Cerebellum (tissue), 4 donors: ENCODE measurements at places on chromosomes 7 and 10.

DNA sequence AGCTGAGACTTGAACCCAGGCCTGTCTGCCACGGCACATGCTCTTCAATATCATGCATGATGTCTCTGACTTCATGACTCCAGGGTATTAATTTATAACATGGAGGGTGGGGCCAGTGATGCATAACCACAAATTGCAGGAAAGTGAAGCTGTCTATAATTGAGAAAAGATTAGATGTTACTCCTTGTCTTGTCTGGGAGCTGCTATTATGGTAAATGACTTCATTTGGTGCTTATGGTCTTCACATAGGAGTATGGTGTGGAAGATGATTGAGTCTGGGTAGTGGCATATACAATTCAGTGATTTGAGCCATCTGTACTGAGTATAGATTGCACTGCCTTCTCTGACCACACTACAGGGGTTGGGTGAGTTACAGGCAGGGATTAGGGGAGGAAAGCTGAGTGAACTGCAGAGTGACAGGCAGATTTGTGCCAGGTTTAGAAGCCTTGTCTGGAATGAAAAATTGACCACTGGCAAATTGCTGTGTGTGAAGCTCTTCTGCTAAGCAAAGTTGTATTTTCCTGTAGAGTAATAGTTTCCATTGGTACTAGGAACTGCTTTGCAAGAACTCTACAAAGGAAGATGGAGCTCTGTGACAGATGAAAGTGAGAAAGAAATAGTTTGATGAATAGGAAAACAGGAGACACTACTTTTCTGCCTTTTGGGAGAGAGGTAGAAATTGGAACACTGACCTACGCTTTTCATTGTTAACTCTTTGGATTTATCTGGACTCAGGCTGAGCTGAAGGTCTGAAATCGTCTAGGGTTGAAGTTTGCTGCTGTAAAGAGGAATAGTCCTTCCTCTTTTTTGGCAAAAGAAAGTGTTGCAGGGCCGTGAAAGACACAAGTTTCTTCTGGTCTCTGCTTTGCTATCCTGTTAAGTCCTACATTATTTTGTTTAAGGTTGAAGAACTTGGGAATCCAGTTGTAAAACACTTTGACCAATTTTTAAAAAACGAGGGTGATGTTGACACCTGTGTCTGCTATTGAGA lies 2.7 kb downstream of the SND1 start:
- DNase-seq, result no peak

DNA sequence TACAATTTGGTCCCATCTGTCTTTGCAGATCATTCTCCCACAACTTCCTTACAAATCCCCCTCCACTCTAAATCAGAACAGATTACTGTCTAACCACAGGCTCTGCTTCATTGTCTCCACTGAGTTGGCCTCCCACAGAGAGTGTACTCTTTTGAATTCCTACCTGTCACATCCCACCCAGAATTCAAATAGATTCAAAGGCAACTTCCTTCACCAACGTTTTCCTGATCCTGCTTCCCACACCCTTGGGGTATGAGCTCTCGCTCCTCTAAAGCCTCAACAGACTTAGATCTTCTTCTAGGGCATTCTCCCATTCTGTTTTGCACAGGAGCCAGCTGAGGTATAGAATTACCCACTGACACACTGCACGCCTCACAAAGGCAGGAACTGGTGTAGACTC lies 197.8 kb upstream of the CDCA7L start:
- no peak for DNase-seq

DNA sequence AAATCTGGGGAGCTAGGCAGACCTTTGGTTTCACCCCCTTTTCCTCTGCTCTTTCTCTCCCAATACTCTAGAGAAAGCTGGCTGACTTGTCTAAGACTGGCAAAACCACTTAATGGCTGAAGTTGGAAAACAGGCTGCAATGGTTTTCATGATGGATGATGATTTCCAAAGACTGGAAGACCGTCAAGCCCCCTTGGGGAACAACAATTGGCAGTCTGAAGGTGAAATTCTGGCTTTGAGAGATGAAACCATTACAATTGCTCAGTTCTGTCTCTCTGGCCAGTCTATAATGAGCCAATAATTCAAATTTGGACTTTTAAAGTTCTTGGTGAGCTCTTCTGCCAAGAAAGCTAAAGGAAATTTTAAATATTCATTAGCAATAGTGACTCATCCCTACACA lies 680.5 kb downstream of the PARD3 start:
- no peak for DNase-seq

GRCh38 chr10:5292196-5292735 lies 72.5 kb upstream of the UCN3 start:
- no peak for DNase-seq

GRCh38 chr10:68599771-68600040 lies 39.6 kb downstream of the TET1 start:
- DNase-seq, result no peak

DNA sequence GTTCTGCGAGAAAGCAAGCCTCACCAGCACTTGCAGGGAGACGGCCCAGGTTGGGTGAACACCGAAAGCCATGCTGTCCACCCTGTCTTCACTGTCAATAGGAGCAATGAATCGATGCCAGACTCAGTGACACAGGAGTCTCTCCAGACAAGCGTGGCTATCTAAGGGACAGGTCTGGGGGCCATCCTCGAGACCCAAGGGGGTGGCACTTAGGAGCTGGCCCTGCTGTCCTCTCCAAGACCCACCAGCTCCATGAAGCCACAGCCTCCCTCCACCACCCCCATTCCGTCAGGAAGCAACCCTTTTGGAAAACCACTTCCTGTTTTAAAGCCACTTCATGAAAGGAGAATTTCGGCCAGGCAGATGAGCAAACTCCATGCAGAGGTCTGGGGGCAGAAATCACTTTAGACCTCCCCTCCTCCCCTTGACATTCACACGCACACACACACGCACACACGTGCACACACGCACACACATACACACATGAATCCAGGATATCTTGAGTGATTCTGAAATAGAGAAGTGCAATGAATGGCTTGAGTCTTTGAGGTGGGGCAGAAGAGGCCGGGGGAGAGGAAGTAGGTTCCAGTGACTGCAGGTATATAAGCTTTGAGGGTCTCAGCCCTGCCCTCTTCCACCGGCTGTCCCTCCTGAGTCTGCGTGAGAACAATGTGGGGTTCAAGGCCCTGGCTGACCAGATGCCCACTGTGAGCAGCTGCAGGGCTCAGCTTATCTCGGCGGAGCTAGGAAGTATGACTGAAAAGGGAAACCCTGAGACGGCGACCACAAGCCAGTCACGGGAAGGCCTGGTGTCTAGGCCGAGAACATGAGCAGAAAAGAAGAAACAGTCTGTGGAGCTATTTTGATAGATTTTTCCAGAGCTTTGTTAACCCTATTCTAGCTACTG lies 25.0 kb downstream of the RGS10 start:
- no peak for DNase-seq

- DNase-seq, result no peak
These were observed 20.5 kb upstream of the DNAJB12 start for GRCh38 chr10:72375173-72375572.

- no peak for DNase-seq
These were observed 111.0 kb downstream of the LMBR1 start for GRCh38 chr7:156781972-156782371.

GRCh38 chr10:77566236-77566635 lies 71.4 kb downstream of the KCNMA1 start:
- DNase-seq, result no peak

DNA sequence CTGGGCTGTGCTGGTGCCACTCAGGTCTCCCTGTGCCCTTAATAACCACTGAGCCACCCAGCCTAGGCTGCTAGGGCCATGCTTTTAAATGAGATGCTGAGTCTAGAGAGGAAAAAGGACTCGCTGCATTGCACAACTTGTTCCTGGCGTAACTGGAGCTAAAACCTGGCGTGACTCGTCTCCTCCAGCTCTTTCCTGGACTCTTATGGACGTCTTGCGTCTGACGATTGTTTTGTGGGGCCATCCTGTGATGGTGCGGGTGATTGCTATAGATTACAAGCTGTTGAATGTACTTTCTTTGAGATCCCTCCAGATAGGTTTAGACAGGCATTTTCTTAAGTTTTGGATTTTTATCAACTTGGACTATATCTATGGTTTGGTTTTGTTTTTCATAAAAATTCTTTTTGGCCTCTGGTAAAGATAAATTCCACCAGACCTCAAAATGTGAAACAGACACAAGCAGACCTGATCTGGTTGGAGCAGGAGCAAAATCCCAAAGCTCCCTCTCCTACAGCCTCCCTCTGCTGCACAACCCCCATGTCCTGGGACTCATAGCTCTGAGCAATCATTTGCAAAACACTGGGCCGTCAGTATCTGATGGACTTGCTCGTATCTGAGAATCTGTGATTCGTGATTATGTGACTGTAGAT lies 230.3 kb downstream of the ARHGAP12 start:
- no peak for DNase-seq

DNA sequence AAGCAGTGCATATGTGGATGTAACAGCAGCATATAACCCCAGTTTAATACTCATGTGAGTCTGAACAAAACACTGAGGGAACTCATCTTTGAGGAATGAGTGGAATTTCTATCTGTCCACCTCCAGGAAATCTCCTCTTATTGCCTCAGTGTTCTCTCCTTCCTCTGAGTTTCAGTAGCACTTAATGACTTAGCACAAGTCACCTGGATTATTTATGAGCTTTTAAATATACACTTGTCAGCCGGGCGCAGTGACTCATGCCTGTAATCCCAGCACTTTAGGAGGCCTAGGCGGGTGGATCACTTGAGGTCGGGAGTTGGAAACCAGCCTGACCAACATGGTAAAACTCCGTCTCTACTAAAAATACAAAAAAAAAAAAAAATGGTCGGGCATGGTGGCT lies 4.3 kb downstream of the LRRC20 start:
- no peak for DNase-seq

- DNase-seq, result no peak
These were observed 50.5 kb downstream of the TPST1 start for GRCh38 chr7:66255534-66256100.

- DNase-seq, result no peak
These were observed 55.7 kb upstream of the PTER start for GRCh38 chr10:16381083-16381482.

GRCh38 chr10:99798920-99799319 lies 16.5 kb downstream of the ABCC2 start:
- no peak for DNase-seq

- DNase-seq, result no peak
These were observed 87.0 kb downstream of the ALOX5 start for GRCh38 chr10:45461034-45461433.

DNA sequence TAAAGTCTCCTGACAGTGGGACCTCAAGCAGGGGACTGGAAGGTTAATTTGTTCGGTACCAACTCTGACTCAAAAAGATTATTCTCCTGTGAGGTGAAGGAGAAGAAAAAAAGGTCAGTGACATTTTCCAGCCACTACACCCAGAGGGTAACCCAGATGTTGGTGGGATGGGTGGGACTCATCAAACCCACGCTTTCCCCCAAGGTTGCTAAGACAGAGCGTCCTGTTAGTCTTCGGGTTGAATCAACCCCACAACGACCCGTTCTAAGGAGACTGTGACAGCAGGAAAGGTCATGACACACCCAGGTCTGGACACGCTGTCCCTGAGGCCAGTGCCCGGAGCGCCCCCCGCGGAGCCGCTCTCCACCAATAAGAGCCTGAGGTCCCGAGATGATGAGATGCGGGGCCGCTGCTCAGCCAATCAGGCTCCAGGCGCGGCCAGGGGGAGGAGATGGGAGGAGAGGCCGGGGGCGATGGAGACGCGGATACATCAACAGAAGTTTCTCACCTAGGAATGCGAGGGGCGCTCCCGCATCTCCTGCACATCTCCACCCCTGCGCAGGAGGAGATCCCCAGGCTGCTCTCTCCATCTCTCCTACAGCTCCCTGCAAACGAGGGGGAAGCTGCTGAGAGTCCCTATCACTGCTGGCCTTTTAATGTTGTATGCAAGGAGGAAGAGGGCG lies at the start of gene WNT16:
WNT16 (plus strand) TSS at position 493 of the 683 bp plus-strand sequence. CDS start 293 bp downstream, outside the sequence.
- DNase-seq, result no peak

GRCh38 chr10:22317076-22317370 lies 835 bp downstream of the COMMD3 start:
- DNase-seq, result no peak

DNA sequence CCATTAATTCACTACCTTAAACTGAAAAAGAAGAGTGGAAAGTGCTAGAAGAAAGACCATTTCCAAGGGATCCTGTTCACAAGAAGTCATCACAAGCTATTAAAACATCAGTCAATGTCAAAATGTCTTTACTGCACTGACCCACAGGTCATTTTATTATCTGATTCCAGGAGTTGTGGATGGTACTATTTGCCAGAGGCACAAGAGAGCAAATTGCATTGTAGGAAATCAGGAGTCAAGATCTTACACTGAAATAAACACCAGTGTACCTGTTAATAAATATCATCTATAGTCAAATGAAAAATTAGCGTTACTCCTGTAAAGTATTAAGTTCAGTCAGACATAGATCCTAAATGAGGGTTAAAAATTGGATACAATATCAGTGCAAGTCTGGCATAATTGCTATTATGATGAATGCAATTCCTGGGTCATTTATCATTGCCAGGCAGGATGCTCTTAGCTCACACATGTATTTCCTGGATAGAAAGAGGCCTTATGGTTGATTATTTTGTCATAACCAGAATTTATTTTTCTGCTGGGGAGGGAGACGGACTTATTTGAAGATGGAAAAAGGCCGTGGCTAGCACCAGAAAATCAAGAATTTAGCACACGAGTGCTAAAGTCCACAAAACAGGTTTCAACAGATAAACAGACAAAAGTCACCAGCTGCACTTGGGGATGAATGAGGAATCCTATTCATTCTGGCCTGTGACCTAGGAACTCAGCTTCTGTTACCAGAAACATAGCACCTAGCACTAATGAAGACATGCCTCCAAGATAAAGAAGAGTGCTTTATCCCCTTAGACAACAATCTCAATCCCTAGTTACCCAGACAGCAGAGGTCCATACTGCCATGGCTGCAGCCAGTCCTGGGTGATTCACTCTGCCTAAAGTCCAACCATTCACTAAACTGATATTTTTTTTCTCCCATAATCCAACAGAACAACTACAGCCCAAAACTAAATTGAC lies 683.1 kb upstream of the POM121L12 start:
- no peak for DNase-seq

DNA sequence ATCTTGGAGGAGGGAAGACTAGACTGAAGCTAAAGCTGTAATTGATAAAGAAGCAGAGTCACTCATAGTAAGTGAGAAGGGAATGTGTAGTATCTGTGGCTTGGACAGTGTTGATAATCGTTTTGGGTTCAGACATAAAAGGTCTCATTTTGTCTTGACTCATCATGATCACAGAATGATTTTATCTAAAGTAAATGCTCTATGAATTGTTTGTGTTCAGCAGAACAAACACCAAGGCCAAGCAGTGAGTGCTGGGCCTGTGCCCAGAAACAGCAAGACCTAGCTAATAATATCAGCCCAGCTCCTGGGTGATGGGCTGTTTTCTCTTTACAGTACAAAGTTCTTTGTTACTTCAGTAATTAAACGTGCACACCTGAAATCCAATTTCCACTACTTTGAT lies 26.7 kb upstream of the CD36 start:
- peak; percentile 49 for DNase-seq

- DNase-seq, result no peak
These were observed 28.6 kb upstream of the NDST2 start for GRCh38 chr10:73840056-73840402.

GRCh38 chr7:42722716-42723115 lies 189.2 kb downstream of the C7orf25 start:
- no peak for DNase-seq
